ENCODE measurements at places on chromosomes 12 and 14. TPM values are rescaled to one million over a fixed set of nuclear protein-coding genes. Genes with fewer than 3 reads are reported as not detected.

Gene SIRT4
- total RNA-seq = 2.5 TPM

Gene PPP4R4
- not detected for total RNA-seq

Gene KLHL33
- not detected for total RNA-seq

Gene DLGAP5
- total RNA-seq = 56.0 TPM

Gene ZFHX2
- 0.22 TPM for total RNA-seq

Gene KRT78
- total RNA-seq = not detected

Gene C14orf39
- total RNA-seq = 0.82 TPM

All from K562 (cell line).